ENCODE measurements at places on chromosomes 5 and 9. TPM values are rescaled to one million over a fixed set of nuclear protein-coding genes. Genes with fewer than 3 reads are reported as not detected.

GRCh38 chr5:38940230-38940858, 94.5 kb downstream of the OSMR start:
- no peak for DNase-seq

DNA sequence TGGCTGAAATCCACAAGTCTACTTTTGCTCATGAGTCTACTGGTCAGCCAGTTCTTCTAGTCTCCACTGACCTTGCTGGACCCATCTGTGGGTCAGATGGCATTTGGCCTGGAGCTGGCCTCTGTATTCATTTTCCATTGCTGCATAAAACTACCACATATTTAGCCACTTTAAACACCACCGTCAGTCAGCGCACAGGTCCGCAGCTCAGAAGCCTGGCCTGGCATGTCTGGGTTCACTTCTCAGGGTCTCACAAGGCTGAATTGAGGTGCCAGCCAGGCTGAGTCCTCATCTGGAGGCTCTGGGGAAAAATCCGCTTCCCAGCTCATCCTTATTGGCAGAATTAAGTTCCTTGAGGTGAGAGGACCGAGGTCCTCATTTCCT, 54.7 kb downstream of the BARX1 start:
- no peak for DNase-seq

- DNase-seq: no peak
Observed at GRCh38 chr9:132748450-132748849, 78.2 kb downstream of the GTF3C4 start.

DNA sequence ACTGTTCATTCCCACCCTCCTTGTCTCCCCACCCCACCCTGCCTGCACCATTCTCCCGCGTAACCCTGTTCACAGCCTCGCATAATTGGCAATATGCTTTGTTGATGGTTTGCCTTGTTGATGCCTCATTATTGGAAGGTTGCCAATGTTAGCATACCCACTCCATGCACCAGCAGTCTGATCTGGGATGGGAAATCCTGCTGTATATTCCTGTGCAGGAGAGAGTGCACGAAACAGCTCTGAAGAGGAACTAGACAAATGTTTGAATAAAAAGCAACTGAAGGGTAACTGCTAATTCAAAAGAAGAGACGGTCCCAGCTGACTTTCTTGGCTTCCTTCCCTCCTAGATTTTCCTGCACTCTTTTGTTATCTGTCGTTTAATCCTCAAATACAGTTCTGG, 271.7 kb upstream of the TLE4 start:
- DNase-seq: no peak

GRCh38 chr5:72511774-72512592, 4.8 kb upstream of the ZNF366 start:
- no peak for DNase-seq

DNA sequence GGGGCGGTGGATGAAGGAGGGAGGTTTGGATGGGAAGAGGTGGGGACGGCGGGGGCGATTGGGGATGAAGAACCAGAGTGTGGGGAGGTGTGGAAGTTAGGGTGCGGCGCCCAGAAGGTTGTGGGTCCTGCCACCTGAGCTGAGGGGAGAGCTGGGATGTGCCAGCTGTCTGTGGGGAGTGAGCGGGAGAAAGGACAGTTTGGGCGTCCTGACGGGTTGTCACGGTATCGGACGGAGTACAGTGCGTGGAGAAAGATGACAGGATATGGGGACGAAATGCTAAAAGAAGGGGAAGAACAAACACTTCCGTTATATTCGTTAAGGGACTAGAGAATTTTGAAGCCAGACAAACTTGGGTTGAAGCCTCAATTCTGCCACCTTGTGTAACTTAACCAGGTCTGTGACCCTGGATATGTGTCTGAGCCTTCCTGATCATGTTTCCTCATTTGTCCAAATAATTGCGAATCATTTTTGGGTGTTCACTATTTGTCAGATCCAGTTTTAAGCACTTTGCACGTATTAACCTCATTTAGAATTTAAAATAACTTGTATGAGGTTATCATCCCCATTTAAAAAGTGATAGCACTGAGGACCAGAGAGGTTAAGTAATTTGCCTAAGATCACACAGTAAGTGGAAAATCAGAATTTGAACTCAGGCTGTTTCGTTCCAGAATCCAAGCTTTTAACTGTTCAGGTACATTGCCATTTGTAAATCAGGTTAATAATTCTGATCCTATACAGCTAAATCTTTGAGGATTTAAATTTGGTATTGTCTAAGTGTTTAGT, 689 bp downstream of the CNTRL start:
- no peak for DNase-seq

DNA sequence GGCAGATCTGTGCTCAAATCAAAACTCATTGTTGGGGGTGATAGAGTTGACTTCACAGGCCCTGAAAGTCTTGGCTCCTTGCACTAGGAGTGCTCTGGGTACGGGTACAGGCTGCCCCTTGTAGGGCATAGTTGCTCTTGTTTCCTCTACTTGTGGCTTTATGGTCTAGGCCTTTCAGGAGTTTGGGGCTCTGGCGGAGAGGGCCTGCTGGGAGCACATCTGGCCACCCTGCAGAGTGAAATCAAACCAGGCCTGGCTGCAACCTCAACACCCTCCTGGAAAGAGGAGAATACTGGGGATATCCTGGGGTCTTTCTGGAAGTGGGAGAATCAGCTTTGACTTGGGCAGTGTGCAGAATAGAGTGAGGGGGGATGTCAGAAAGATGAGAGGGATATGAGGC, 1.5 kb downstream of the TGFBI start:
- no peak for DNase-seq

Gene COX7C
- 420 TPM for total RNA-seq

Gene DIRAS2
- total RNA-seq: 2.8 TPM

GRCh38 chr5:6838736-6839135, 125.5 kb downstream of the TENT4A start:
- no peak for DNase-seq

Gene STKLD1
- total RNA-seq: 0.27 TPM

Gene SPINK7
- total RNA-seq: not detected

DNA sequence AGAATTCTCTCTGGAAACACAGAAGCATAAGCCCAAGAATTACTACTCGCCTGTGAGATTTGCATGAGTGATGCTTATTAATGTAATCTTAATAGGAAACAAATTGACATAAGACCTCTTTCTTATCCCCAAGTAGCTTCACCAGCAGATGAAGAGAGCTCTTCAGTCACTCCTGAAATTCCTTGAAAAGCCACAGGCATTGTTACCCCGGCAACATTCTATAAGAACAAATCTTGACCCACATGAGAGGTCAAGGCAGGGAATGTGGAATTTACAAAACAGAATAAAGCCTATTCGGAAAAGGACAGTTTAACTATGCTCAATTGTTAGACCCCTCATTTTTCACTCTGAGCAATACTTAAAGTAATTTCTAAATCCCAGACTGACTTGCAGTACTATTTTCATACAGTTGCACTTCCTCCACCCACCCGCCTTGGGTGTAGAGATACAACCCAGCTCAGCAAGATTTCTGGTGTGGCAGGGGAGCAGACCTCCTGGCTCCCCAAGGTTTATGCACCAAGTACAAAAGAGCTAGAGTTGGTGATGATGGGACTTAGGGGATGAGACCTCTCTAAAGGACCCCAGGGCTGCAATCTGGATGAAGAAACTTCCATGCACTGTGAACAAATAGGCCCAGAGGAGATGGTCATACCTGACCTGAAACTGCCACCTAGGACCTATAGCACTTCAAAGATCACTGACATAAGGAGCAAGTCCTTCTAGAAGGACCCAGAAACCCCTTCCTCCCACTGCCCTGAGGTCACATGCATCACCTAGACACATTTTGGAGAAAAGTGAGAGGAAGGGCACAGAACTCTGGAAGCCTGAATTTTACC, 242.1 kb downstream of the ZNF608 start:
- no peak for DNase-seq

Gene TXNDC8
- not detected for total RNA-seq

DNA sequence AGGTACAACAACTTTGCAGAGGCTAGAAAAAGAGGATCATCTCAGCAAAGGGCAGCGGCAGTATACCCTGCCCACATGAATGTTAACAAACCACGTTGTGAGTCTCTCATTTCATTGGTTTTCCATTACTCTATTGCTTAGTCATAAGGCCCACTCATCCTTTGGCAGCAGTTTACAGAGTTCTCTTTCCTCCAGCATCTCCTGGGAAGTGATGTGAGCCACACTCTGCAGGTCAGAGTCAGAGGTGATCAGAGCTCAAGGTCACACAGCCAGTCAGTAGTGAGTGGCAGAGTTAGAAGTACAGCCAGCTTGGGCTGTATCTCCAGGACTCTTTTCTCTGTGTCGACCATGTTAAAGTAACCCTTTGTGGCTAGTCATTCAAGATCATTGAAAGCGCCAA, 599.6 kb upstream of the GRAMD2B start:
- DNase-seq: no peak

Gene SUSD3
- 1.3 TPM for total RNA-seq

GRCh38 chr5:173480896-173481295, 135.6 kb downstream of the BOD1 start:
- DNase-seq: no peak

All from kidney epithelial cell (primary cell).